Astrocyte of the spinal cord (primary cell): ENCODE measurements at places on chromosomes 5 and 9.

- peak; percentile 5 for DNase-seq
Observed at GRCh38 chr5:44546286-44546685, 157.1 kb upstream of the FGF10 start.

GRCh38 chr5:169202969-169203368 is 98.0 kb downstream of the SLIT3 start:
- DNase-seq: no peak

- DNase-seq: peak; percentile 75
Observed at GRCh38 chr5:149855366-149855765, 89.2 kb downstream of the PDE6A start.

DNA sequence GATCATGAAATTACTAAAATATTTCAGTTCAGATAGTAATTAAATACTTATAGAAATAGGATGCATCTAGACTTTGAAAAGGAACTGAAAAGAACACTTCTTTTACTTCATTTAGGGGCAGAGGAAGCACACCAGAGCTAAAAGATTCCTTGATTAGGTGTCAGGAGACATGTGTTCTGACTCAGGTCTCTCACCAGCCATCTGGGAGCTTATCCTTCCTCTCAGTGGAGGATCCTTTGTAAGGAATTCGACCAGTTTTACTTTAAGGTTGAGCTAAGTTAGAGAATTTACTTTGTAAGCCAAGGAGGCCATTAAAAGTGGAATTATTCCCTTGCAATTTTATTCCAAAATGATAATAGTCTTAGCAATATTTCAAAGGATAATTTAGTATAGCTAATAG is 16.7 kb downstream of the VCAN start:
- DNase-seq: no peak

GRCh38 chr5:111927191-111927590 is 170.2 kb upstream of the NREP start:
- DNase-seq: no peak

- DNase-seq: peak; percentile 24
Observed at GRCh38 chr9:127447416-127448111, 3.6 kb downstream of the RPL12 start.

- DNase-seq: no peak
Observed at GRCh38 chr9:91211919-91212318, 149.8 kb downstream of the AUH start.

DNA sequence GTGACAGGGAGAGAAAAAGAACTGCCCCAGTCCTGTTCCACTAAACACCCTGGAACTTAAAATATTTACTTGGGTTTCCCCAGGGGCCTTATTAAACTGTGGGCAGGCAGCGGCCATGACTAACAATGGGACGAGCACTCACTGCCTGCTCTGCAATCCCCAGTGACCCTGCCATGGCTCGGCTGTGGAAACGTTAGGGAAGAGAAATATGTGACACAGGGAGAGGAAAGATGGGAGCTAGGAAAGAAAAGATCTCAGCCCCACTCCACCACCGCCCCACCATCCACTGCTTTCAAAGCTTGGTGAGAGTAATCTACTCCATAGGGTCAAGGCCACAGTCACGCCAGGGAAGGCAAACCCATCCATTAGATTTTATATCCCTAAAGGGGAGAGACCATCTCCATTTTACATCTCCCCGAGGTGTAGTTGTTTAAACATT is 117.6 kb downstream of the EFNA5 start:
- DNase-seq: no peak

GRCh38 chr5:140341591-140341990 is 4.8 kb downstream of the HBEGF start:
- DNase-seq: no peak

GRCh38 chr5:14607104-14607503 is 25.5 kb downstream of the OTULINL start:
- no peak for DNase-seq
